Testis (tissue), 5 donors: ENCODE measurements at places on chromosomes 5 and 9. TPM values are rescaled to one million over a fixed set of nuclear protein-coding genes. Genes with fewer than 3 reads are reported as not detected.

The MUSK gene
- 6.9 TPM for total RNA-seq

- no peak overlapping the region for H3K4me3 ChIP-seq
- peaks cover 10% of the 10 kb centered on the region for H3K4me1 ChIP-seq
- DNase-seq, result no peak
- H3K27me3 ChIP-seq, result no peaks in the 10 kb centered on the region
Observed at GRCh38 chr5:124912638-124913328, 166.3 kb upstream of the ZNF608 start.

GRCh38 chr5:130104895-130105688 is 200.8 kb downstream of the CHSY3 start:
- no peak for DNase-seq
- no peaks in the 10 kb centered on the region for H3K4me1 ChIP-seq
- H3K36me3 ChIP-seq, result no peaks in the 10 kb centered on the region
- no peak overlapping the region for H3K4me3 ChIP-seq
- H3K27me3 ChIP-seq, result no peaks in the 10 kb centered on the region

DNA sequence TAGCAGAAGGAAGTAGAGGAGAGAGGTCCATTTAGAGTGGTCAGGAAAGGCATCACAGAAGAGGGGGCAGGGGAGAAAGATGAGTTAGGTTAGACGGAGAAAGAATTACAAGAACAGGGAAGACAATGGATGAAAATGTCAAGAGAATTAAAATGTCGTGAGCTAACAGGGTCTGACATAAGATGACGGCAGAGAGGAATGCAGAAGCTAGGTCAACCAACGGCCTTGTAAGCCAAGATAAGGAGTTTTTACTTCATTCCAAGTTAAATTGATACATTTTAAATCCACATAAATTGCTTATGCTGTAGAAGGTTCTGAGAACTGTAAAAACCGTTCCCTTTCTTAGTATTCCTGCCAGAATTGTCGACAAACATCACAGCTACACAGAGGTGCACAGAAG is 896.9 kb upstream of the DMAC1 start:
- H3K36me3 ChIP-seq, result no peaks in the 10 kb centered on the region
- no peaks in the 10 kb centered on the region for H3K27me3 ChIP-seq
- DNase-seq, result peak; percentile 55
- peaks cover 5% of the 10 kb centered on the region for H3K4me1 ChIP-seq
- peak overlapping the region; percentile 41 for H3K27ac ChIP-seq

DNA sequence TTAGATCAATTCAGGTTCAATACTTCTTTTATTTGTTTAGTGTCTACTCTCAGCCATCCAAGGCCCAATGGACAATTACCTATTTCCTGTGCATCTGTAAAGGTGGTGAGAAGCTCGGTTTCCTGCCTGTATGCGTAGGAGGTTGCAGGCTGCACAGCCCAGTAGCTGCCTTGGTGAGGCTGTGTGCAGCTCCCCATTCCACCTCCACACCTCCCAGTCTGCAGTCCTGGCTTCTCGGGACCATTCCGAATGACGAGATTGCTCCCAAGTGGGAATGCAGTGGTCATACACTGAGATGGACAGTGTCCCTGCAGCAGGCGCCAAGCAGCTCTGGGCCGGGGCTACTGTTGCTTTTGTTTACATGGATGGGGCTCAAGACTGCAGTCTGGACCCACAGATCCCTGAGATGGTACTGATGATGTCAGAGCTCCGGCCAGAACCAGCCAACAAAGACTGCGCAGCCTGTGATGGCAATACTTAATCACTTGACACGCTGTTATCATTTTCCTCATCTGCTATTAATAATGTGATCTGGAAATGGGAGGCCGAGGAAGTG is 206.1 kb upstream of the IRX1 start:
- no peak overlapping the region for H3K4me3 ChIP-seq
- H3K4me1 ChIP-seq, result no peaks in the 10 kb centered on the region
- H3K27me3 ChIP-seq, result no peaks in the 10 kb centered on the region

- H3K27ac ChIP-seq, result no peak overlapping the region
- DNase-seq, result no peak
- no peaks in the 10 kb centered on the region for H3K36me3 ChIP-seq
- H3K4me1 ChIP-seq, result peaks cover 5% of the 10 kb centered on the region
- H3K4me3 ChIP-seq, result no peak overlapping the region
Observed at GRCh38 chr5:90557391-90557790, 1.2 kb upstream of the ADGRV1 start.

GRCh38 chr5:14928661-14929060 is 57.1 kb upstream of the ANKH start:
- no peak overlapping the region for H3K4me3 ChIP-seq
- peaks cover 5% of the 10 kb centered on the region for H3K4me1 ChIP-seq
- DNase-seq, result no peak
